ENCODE measurements at places on chromosomes 12 and 14. TPM values are rescaled to one million over a fixed set of nuclear protein-coding genes. Genes with fewer than 3 reads are reported as not detected.

DNA sequence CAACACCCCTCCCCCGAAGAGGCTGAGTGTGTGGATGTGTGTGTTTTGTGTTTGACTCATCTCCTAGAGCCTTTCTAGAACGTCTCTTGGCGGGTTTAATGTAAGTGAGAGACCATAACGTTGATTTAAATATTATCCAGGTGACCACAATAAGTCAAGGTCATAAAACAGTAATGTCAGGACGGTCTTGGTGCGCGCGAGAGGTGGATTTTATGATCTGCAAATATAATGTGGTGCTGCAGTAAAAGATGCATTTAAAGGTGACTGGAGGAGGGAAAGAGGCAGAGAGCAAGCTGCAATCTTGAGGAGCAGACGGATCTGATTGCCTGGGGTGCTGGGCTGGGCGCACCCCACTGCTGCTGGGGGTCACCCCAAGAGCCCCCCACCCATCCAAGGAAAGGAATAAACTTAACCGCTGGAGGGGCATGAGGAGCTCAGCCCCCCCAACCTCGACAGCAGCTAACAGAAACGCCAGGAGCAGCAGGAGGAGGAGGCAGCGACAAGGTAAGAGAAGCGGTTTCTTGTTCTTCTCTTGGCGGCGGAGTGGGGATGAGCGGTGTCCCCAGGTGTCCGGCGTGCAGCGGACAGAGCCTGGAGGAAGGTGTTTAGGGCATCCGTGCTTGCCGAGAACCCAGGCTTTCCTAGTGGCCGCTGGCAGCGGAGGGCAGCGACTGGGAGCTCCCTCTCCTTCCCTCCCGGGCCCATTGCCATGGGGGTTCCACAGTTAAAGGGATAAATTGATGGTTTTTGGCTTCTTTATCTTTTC lies 5.5 kb downstream of the HOXC10 start:
- no peak for DNase-seq

GRCh38 chr12:131189781-131190180 lies 236.1 kb downstream of the ADGRD1 start:
- no peak for DNase-seq

DNA sequence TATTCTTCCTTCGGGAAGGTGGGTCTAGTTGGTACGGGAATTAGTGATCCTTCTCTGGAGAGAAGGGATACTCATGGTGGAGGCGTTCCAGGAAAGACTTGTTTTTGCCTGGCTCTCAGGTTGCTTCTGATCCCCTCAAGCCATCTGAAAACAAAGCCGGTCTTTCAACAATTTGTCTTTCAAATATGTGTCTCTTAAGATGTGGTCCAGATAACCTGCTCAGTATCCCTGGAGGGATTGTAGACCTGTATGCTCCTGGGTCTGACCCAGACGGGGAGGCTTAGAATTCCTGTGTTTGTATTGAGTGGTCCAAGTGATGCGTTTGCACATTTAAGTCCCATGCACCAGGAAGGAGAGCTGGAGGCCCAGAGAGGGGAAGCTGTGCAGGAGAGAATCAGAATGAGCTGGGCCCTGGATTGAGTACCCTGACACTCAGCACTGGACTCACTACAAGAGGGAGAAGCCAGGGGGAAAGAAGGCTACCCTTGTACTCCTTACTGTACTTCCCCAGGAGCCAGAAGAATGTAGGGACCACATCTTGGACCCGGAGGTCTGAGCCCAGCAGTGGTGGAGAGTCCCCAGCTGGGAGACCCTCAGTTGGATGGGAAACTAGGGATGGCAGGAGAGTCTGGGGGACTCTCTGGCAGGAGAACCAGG lies 40.4 kb downstream of the ERH start:
- DNase-seq, result no peak

GRCh38 chr12:14410841-14411569 lies 45.5 kb downstream of the ATF7IP start:
- DNase-seq, result no peak

MORN3 gene
- 3.2 TPM for total RNA-seq

GRCh38 chr14:71346685-71347084 lies 439.4 kb downstream of the PCNX1 start:
- DNase-seq, result no peak

CAPRIN2 gene
- 24.6 TPM for total RNA-seq

FBXL14 gene
- total RNA-seq, result 19.9 TPM

GRCh38 chr12:49552014-49552413 lies 13.2 kb downstream of the KCNH3 start:
- DNase-seq, result no peak

DNA sequence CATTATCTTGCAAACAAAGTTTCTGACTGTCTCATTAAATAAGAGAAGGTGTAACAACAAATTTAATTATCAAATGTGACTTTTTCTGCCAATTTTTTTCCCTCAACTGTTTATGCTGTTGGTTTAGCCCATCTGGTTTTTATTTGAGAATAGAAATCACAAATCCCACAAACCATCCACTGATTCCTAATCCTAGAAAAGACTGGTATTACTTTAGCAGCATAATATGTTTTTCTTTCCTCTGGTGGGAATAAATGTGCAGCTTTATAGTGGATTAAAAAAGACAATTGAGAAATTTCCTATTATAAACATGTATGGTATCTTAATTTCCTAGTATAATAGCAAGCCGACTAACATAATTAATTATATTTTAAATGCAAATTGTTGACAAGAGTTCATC lies 257.9 kb upstream of the FOXN3 start:
- no peak for DNase-seq

- DNase-seq, result no peak
Observed at GRCh38 chr12:109952873-109953272, 43.3 kb downstream of the GIT2 start.

- DNase-seq, result peak; percentile 87
Observed at GRCh38 chr14:73728717-73729330, 14.6 kb upstream of the PNMA1 start.

GRCh38 chr12:97466000-97466399 lies 3.4 kb downstream of the RMST start:
- no peak for DNase-seq

SSPN gene
- total RNA-seq, result not detected

DNA sequence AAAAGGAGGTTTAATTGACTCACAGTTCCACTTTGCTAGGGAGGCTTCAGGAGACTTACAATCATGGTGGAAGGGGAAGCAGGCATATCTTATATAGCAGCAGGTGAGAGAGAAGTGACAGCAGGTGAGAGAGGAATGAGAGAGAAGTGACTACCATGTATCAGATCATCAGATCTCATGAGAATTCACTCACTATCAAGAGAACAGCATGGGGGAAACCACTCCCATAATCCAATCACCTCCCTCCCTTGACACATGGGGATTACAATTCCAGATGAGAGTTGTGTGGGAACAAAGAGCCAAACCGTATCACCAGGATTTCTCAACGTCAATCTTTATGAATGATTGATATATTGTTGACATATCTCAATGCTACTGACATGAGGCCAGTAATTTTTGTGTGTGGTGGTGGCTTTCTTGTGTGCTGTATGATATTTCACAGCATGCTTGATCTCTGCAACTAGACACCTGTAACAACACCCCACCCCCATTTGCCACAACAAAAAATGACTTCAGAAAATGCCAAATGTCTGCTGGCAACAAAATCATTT lies 1470.9 kb upstream of the SEL1L start:
- no peak for DNase-seq

DNA sequence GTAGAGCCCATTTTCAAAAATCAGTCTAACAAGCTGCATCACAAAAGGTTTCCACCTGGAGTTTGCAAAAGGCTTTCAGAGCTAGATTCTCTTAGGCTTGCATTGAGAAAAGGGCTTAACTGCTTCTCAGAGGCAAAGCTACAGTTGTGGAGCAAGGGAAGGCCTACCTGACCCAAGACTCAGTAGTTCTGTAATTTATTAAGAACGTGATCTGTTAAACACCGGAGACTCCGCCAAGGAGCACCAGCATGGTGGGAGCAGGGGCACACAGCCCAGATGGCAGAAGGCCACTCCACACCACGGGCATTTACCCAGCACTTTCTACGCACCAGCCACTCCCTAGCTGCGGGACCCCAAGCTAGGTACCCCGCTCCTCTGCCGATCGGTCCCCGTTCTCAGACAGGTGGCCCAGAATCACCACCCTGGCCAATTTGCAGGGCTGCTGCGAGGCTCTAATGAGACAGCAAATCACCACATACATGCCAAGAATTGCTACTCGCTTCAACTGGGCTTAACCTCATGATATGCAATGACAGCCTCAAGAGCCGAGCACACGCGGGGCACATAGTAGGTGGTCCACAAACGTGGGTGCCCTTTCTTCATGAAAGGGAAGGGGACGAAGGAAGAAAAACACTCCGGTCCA lies 1.5 kb downstream of the ITPK1 start:
- DNase-seq, result peak; percentile 14

DNA sequence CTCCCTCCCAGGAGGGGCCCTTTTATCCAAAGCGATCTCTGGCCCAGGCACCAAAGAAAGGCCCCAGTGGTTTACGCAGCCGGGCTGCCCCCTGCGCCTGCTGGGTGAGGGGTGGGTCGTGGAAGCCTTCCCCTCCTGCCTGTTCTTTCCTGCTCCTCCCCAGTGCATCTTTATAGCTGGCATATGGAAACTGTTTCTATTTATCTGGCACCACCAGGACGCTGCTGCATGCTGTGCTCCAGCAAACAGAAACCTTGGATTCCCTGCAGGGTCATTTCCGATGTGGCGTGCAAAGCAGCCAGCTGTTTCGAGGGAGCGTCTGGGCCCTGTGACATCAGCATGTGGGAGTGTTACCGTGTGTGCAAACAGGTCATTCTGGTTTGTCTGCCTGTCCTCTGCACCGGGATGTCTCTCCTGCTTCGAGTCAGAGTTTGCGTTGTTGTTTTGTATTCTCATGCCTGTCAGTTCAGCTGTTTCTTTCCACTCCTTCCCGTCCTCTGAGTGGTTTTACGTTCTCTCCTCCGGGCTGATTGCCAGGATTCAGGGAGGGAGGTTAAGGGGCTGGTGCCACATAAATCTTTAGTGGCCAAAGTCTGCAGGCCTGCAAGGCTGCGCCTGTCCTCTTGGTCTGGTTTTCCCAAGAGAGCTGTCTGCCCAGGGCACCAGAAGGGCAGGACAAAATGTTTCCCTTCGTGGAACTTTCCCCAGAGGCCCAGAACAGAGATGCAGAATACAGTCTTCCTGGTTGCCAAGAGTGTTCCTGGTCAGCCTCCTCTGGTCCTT lies 24.6 kb downstream of the TPCN1 start:
- DNase-seq, result no peak

- DNase-seq, result no peak
Observed at GRCh38 chr14:39673270-39673711, 241.1 kb upstream of the FBXO33 start.

RNF212B gene
- total RNA-seq, result not detected

PLEKHH1 gene
- total RNA-seq, result 1.0 TPM

- DNase-seq, result no peak
Observed at GRCh38 chr14:34699873-34700621, 14.3 kb downstream of the CFL2 start.

- no peak for DNase-seq
Observed at GRCh38 chr14:95679148-95679815, 6.9 kb upstream of the TCL1B start.

GRCh38 chr12:103586132-103586531 lies 941 bp upstream of the STAB2 start:
- DNase-seq, result no peak

- DNase-seq, result no peak
Observed at GRCh38 chr12:42638011-42638410, 48.5 kb upstream of the PRICKLE1 start.

- DNase-seq, result no peak
Observed at GRCh38 chr14:72600551-72601330, 293.2 kb downstream of the DPF3 start.

LHX5 gene
- 0.19 TPM for total RNA-seq

ACOT4 gene
- total RNA-seq, result 4.4 TPM

- no peak for DNase-seq
Observed at GRCh38 chr12:125228519-125229260, 163.5 kb downstream of the AACS start.

DNA sequence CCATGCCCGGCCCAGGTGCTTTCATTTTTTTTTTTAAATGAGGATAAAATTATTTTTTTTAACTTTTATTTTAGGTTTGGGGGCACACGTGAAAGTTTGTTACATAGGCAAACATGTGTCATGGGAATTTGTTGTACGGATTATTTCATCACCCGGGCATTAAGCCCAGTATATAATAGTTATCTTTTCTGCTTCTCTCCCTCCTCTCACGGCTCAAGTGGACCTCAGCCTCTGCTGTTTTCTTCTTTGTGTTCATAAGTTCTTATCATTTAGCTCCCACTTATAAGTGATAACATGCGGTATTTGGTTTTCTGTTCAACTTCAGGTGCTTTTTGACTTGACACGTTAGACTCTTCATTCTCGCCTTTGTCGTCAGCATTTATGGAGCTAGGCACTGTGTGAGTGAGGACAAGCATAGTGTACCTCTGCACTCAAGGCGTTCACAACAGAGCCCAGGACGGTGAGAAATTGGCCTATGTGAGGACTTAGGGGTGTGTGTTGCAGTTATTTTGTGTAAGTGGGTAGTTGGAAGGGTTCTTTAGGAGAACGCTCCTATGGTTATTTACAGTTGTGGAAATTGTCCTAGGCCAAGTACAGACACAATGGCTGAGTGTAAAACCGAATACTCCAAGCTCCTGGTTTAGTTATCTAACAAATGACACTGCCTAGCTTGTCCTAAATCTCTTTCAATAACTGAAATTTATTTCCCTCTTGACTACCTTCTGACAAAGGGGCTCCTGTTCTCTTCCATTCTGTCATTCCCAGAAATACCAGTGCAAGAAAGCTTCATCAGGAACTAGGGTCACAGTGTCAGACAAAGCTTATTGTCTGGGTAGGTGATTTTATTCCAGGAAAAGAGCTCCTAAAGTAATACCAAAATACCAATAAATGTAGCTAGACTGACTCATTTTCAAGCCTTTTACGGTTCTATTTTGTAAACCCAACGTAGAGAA lies 200.5 kb upstream of the PRICKLE1 start:
- DNase-seq, result no peak

GRCh38 chr14:85061256-85061655 lies 468.7 kb upstream of the FLRT2 start:
- DNase-seq, result no peak

- DNase-seq, result no peak
Observed at GRCh38 chr14:65792208-65792905, 379.8 kb downstream of the FUT8 start.

OVCH1 gene
- total RNA-seq, result not detected

DNA sequence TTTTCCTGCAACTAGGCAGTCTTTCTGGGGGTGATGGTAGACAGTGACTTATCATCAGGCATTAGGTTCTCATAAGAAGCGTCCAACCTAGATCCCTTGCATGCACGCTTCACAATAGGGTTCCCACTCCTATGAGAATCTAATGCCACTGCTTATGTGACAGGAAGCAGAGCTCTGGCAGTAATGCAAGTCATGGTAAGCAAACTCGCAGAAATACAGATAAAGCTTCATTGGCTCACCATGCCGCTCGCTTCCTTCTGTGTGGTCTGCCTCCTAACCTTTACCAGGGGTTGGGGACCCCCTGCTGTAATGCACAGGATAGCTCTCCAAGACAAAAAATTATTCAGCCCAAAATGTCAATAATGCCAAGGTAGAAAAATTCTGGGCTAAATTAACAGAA lies 864.2 kb downstream of the TRHDE start:
- DNase-seq, result no peak

AMIGO2 gene
- total RNA-seq, result 18.2 TPM

GRCh38 chr12:12952036-12952435 lies at the start of gene GPRC5D:
Gene GPRC5D (minus strand): TSS chr12:12952170. CDS start chr12:12950384, 1,786 bp downstream.
- DNase-seq, result no peak

GRCh38 chr12:4824380-4824779 lies 85.3 kb upstream of the KCNA1 start:
- no peak for DNase-seq

NINJ2 gene
- 8.1 TPM for total RNA-seq

- DNase-seq, result no peak
Observed at GRCh38 chr12:48691826-48692487, 9.9 kb upstream of the KANSL2 start.

- DNase-seq, result peak; percentile 60
Observed at GRCh38 chr14:95156161-95157047, 925 bp downstream of the DICER1 start.

FAM186B gene
- total RNA-seq, result 0.74 TPM

ESR2 gene
- 1.0 TPM for total RNA-seq

NEUROD4 gene
- total RNA-seq, result not detected
